AG10803 (cell line): ENCODE measurements at places on chromosomes 1 and 21.

DNA sequence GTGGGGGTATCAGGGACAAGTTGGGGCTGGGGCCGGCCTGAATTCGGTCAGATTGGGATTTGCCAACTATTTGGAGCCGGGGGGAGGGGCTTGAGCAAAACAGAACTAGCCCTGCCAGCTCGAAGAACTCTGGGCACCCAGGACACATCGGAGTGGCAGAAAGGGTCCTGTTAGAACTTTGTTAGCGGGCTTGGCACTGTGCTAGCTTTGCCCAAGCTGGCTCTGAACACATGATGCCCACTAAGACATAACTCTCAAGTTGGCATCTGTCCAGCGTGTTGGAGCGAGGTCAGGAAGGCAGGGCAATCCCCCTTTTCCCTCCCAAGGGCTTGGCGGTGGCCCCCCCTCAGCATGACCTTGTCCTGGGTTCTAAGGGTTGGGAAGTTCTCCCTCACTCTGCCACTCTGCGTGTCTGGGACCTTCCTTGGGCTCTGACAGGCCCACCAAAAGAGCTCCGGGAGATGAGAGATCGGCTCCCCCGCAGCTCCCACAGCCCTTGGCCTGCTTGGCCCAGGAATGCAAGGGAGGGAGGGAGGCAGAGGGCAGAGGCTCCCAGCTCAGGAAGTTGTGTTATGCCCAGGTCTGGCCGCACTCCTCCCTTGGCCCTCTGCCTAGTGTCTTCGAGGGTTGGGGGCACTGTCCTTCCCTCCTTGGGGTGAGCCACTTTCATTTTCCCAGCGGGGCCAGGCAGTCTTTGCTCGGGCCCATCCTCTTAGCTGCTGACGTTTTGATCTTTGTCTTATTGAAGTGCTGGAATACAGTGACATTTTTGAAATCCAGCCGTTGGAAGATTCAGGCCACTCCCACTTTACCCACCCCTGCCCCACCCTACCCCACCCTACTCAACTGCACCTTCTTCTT lies 1.2 kb downstream of the LMNA start:
- peak; percentile 66 for DNase-seq

DNA sequence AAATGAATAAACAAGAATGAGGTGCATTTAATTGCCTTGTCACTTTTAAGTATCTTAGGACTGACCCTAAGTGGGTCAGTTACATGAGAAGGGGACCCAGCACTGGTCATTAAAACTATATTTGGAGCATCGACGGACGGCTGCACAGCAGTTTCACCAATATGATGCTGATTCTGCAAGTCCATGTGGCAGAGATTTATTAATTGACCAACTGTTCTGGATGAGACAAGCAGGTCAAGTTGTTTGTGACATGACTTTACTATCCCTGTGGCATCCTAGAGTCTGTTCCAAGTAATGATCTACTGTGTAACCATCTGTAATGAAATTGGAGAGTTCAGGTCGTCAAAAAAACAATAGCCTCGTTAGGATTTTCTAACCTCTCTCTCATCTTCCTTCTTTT lies 9.5 kb downstream of the AMPD1 start:
- no peak for DNase-seq

DNA sequence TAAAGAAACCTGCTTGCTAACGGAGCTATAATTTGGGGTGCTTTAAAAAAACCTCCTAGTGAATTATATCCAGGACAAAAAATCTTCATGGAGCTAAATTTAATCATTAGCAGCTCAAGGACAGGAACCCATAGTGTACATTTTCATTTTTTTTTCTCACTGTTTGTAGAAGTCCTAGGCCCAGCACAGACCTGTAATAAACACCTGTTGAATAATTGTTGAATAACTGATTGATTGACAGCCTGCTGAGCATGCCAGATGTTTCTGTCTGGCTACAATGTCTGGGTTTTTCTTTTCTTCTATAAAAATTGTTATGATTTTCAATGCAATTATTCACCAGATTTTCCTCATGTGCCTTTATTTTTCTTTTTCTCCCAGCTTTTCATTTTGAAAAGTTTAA lies 10.9 kb upstream of the GALNT2 start:
- DNase-seq, result no peak

DNA sequence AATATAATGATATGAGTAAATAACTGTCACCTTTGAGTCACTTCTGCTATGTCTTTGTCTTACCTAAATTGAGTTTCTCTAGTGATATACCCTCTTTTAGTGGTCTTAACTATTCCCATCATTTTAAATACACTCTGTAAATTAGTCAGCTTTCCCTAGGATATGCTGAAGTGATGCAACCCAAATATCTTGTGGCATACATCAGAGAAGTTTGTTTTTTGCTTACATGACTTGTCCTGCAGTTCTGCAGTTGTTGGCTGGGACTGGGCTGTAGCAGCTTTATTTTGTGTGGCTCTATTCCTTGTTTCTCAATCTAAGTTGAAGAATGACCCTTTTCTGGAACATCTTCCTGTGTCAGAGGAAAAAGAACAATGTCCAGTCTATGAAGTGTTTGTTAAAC lies 76.4 kb downstream of the TTC3 start:
- peak; percentile 88 for DNase-seq

DNA sequence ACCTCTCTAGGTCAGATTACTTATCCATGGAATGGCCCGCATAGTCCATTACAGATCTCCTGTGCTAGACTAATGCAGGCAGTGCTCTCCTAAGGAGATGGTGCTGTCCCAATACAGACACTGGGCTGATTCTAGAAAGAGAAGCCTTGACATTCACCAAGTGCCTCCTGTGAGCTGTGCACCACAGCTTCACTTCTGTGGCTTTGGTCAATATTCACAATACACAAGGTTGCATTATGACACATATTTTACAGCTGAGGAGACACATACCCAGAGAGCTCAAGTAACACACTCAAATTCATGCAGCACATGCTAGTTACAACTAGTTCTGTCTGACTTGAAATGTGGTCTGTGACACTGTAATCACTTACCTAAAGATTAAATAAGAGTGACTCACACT lies 59.4 kb upstream of the LRRC8B start:
- DNase-seq, result no peak

GRCh38 chr21:38988509-38989378 lies 183.0 kb downstream of the ETS2 start:
- no peak for DNase-seq

DNA sequence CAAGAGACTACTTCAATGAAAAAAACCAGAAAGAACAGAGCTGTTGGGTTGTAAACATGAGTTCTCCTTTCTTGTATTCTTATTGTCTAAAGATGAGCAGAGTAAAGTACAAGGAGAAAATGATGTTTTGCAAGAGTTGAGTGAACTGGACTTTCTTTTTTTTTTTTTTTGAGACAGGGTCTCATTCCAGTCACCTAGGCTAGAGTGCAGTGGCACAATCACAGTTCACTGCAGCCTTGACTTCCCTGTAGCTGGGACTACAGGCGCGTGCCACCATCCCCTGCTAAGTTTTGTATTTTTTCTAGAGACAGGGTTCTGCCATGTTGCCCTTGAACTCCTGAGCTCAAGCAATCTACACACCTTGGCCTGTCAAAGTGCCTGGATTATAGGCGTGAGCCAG lies 7.1 kb upstream of the IVNS1ABP start:
- DNase-seq, result no peak

DNA sequence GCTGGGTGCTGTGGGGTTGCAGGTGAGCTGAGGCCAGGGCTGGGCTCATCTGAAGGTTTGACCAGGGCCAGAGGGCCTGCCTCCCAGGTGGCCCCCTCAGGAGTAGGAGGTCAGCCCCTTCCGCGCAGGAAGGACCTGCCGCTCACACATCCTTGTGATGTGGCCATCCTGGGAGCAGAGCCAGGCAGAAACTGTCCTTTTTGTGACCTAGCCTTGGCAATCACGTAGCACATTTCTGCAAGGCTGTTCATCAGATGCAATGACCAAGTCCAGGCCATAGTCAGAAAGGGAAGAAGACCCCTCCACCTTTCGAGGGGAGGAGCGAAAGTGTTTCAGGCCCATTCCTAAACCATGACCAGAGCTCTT lies 55.5 kb upstream of the TRAPPC10 start:
- no peak for DNase-seq

DNA sequence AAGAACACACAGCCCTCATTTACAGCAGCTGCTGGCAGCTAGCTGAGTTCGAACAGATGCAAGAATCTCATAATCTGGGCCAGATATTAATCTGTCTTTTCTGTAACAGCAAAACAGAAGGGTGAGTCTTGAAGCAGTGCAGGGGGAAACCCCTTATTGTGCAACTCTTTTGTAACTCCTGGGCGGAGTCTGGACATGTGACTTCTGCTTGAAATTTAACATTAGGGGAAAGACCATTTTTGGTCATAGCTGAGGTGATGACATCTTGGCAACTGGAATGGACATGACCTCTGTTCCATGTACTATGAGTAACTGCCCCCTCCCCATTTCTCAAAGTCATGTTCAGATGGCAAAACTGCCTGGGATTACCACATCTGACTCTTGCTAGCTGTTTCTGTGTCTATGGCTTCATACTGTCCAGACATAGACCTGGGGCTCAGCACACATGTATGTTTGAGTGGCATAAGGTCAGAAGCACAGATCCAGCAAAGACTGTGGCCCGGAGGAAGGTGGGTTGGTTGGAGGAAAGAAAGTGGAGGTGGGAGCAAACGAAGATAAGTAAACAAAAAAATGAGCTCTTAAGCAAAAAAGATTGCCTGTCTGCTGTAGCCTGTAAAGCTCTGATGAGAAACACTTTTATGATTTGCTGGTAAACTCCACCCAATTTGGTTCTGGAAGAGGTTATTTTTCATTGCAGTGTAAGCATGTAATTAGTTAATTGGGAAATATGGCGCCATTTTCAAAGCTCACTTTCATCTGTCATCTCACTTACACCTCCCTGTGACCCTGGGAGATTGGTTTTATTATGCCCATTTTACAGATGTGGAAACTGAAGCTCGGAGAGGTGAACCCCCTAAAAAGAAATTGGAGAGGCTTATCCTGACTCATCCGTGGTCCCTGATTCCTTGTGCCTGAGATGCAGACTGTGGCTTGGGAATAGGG lies 26.1 kb downstream of the ETS2 start:
- DNase-seq, result peak; percentile 97

DNA sequence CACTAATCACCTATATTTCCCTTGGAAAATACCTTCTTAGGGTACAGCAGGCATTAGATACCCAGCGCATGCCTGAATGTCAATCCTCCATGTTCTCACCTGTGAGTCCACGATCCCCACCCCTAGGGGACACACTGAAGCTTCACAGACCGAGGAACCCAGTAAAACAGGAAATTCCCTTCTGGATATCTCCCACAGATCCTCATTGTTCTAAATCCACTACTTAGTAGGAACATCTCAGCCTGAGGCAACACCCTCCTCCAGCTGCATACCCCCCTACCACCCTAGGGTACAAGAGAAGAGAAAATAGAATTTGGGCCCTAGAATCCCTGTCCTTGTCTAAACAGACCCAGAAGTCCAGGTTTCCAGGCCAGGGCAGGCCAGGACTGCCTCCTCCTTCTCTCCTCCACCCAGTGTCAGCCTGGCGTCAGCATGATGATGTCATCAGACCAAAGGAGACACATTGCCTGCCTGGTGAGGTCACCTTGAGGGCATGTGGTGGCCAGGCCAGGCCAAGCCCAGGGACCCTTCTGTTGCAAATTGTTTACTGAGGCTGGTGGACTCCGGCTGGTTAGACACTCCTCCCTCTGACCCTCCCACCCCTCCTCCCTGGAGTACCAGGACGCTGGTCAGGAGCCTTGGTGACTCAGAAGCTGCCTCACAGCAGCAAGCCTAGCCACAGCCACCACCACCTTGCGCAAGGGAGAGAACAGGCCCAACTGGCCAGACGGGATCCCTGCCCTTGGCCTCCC lies 6.2 kb downstream of the NECTIN4 start:
- peak; percentile 95 for DNase-seq

- peak; percentile 56 for DNase-seq
Observed at GRCh38 chr1:226763905-226764264, 24.8 kb upstream of the ITPKB start.

GRCh38 chr1:38603907-38604306 lies 255.7 kb downstream of the RRAGC start:
- no peak for DNase-seq

DNA sequence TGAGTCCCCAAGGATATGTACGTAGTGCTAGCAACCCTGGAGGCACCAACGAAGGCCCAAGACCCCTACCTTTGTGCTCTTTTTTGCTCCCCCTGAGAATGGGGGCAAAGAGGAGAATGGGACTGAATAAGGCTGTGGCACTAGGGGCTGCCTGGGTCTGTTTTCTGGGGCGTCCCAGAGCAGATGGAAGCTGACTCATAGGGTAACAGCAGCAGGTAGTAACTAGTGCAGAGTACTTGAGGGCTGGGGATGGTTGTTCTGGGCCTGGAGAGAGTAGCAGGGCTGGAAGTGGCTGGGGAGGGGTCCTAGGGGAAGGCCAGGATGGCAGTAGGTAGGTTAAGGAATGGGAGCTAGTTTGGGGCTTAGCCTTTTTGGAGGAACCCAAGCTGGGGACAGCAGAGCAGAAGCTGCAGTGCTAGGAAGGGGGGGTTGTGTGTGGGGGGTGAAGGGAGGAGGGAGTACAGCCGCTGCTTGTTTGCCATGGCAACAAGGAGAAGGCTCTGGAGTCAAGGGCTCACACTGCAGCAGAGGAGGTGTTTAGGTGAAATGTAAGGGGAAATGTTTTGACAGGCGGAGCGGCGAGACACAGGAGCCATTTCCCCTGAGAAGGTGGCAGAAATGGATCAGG lies 1.8 kb downstream of the NCDN start:
- no peak for DNase-seq

DNA sequence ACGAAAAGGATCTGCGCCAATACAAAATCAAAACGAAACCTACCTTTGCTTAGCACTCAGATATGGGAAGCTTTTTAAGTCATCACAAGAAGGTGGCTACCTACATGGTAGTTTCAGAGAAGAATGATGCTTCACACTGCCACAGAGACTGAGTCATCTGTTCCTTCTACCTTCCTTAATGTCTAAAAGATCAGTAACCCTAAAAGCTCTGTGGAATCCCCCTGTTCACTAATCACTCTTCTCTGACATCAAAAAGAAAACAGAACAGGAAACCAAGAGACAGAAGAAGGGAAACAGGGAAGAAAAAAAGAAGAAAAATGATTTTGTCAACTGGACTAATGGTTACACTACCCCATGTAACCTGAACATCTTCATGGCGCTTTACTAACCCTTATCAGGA lies 177.2 kb downstream of the SMYD3 start:
- no peak for DNase-seq

DNA sequence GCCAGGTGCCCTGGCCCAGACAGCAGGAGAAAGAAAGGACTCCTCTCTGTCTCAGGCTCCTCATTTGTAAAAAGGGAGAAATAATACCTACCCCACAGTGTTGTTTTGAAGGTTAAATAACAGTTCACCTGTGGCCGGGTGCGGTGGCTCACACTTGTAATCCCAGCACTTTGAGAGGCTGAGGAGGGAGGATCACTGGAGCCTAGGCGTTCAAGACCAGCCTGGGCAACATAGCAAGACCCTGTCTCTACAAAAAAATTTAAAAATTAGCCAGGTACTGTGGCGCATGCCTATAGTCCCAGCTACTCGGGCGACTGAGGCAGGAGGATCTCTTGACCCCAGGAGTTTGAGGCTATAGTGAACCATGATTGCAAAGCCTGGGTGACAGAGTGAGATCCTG lies 2.5 kb upstream of the TMEM200B start:
- DNase-seq, result no peak

- DNase-seq, result no peak
Observed at GRCh38 chr1:244376126-244376525, 75.6 kb downstream of the ADSS2 start.

GRCh38 chr1:201216395-201217085 lies 25.9 kb downstream of the IGFN1 start:
- no peak for DNase-seq

- no peak for DNase-seq
Observed at GRCh38 chr1:89942014-89942413, 52.9 kb upstream of the ZNF326 start.

- DNase-seq, result no peak
Observed at GRCh38 chr1:41775956-41776585, 142.7 kb downstream of the HIVEP3 start.
